ENCODE measurements at places on chromosomes 2 and 18.
A peak's percentile ranks its signal among the peaks of the same experiment; 100 is the strongest.

GRCh38 chr18:49862656-49863385 lies 49.5 kb upstream of the ACAA2 start:
- DNase-seq: no peak

GRCh38 chr18:58227361-58227930 lies 183.4 kb downstream of the NEDD4L start:
- no peak for DNase-seq

DNA sequence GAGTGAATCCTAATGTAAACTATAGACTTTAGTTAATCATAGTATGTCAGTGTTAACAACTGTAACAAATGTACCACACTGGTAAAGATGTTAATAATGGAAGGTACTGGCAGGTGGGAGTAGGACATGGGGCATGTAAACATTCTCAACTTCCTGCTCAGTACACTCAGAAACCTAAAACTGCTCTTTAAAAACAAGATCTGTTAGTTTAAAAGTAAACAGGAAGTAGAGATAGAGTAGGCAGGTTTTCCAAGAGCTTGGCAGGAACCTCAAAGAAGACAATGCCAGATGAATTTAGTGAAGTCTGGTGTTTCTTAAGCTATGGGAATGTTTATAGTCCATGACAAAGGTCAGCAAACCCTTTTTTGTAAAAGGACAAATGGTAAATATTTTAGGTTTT lies 46.6 kb downstream of the CCDC138 start:
- no peak for DNase-seq

DNA sequence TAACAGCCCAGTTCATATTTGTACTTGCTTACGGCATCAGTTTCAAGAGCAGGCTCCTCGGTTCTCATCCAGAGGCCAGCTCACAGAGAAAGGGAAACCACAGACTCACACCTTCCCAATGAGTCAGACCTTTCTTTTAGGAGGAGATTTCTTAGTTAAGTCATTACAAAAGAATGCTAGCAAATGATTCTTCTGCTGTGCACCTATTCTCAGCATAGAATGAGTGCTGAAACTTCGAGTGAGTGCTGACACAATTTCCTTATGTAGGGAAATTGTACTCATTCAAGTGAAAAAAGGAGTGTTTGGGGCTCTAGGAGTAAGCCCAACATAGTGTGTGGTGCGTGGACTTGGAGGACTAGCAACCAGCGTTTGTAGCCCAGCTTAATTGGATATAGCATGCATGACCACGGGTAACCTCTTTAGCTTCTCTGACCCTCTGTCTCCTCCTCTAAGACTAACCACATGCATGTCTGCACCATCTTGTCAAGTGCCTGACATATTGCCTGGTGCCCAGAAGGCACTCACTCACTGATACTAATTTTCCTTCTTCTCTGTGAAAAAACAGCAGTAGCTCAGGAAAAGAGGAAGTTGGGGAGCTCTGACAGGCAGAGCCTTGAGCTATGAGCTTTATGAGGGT lies 87.0 kb downstream of the ALPK2 start:
- DNase-seq: peak; percentile 33

All from activated T-helper 1 cell treated with anti-CD3 and anti-CD28 coated beads, Interleukin-2, amount 50 U/mL, for 16 hours (primary cell).